ENCODE measurements at places on chromosomes 12 and 14.

GRCh38 chr14:54349713-54350112 is 47.1 kb upstream of the CDKN3 start:
- no peak for DNase-seq

- DNase-seq, result peak; percentile 94
These were observed 60.8 kb downstream of the RASSF3 start for GRCh38 chr12:64670919-64671639.

DNA sequence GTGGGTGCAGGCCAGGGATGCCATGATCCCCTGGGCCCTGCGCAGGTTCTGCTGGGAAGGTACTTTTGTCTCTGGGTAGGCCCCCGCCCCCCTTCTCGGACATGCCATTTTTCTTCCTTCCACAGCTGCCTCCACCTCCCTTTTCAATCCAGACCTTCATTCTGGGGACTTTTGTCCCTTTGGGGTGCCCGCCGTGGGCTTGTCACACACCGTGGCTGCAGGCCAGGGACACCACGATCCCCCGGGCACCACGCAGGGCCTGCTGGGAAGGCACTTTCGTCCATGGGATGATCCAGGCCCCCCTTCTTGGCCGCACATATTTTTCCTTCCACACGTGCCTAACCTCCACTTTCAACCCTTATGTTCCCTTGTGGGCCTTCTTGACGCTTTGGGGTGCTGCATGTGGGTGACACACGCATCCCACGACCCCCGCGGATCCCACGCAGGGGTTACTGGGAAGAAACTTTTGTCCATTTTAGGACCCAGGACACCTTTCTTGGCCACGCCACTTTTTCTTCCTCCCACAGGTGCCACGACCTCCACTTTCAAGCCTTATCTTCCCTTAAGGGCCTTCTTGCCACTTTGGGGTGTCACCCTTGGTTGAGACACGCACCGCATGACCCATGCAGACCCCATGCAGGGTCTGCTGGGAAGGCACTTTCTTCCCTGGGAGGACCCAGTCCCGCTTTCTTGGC is 272.5 kb downstream of the ALG10 start:
- DNase-seq, result no peak

DNA sequence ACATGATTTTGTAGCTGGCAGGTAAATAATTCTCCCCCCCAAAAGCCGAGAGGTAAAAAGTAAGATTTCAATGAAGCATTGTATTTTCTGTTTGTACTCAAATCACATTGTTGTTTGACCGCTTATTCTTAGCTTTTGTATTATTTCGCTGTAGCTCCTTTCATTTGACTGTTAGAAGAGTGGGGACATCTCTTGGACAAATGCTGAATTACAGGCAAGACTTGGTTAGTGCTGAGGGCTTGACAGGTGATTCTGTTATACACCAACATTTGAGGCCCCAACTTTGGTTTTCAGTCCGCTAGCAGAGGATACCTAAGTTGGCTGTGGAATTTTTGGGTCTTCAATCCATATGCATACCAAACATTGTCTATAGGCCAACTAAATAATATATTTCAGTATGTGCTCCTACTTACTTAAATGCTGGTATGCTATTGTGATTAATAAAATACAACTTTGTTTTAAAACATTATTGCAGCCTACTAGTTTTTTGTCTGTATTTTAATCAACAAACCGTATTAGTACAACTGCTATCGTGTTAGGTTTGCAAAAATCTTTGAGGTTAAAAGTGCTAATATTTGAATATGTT is 102.2 kb downstream of the ERC1 start:
- peak; percentile 78 for DNase-seq

- peak; percentile 57 for DNase-seq
These were observed 92.9 kb downstream of the PAWR start for GRCh38 chr12:79597910-79598309.

- no peak for DNase-seq
These were observed 18.8 kb downstream of the GNG2 start for GRCh38 chr14:51879170-51879569.

DNA sequence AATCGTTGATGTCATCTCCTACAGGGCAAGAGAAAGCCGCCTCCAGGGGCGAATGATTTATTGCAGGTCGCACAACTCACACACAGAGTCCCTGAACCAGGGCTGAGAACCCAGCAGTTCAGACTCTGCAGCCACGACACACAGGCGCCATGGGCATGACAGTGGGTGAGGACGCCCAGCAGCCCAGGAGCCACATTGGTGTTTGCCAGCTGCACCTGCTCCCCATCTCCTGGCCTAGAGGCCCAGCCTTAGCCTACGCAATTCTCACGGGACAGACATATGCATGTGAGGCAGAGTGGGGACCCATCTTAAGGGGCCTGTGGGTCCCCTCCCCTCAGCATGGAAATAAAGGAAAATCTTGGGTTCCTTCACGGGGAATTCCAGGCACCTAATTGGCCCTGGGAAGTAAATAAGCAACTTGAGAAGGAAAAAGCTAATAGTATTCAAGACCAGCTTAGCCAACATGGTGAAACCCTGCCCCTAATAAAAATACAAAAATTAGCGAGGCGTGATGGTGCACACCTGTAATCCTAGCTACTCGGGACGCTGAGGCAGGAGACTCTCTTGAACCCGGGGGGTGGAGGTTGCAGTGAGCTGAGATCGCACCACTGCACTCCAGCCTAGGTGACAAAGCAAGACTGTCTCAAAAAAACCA is 69.3 kb downstream of the RIMBP2 start:
- no peak for DNase-seq

DNA sequence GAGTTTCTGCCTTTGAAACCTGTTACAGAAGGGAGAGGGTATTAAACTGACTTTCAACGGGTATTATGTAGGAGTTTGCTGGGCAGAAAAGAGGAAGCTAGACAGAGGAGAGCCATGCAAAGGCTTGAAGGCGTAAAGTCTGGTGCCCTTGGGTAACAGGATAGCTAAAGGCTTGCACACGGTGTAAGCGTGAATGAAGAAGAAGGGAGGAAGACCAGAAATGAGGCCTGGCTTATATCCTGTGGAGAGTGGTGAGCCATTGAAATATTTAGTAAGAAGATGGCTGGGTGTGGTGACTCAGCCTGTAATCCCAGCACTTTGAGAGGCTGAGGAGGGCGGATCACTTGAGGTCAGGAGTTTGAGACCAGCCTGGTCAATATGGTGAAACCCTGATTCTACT is 22.6 kb downstream of the SUDS3 start:
- no peak for DNase-seq

DNA sequence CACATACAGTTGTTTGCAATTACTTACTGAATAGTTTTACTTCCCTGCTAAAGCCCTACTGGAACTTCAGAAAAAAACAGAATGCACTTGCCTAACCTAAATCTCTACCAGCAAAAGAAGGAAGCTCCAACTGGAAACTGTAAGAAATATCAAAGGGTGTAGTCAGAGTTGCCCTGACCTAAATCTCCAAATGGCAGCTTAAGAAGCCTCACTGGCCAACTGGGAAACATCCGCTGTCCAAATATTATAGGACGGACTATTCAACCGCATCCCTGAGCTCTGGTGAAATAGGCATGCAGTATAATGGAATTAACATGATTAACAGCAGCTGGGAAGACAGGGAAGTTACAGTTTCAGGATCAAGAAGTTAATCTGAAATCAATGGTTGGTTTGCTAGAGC is 24.3 kb downstream of the ANAPC7 start:
- no peak for DNase-seq

- peak; percentile 66 for DNase-seq
These were observed 3.4 kb downstream of the CYP46A1 start for GRCh38 chr14:99687284-99688209.

DNA sequence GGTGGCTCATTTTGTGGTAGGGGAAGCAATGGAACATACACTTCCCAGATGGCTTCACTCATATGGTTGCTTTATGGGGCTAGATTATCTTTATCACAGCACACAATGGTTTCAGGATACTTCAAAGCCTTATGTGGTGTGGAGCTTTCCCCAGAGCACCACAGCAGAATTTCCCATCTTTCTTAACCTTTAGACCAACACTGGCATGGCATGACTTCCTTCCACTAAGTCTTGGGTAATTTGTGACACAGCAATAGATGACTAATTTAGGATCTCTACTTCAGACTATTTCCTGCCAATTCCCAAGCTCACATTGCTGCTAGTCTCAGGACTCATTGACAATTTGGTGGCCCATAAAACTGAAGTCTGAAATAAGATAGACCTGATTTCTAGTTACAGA is 36.9 kb upstream of the DCN start:
- DNase-seq, result no peak

GRCh38 chr12:12663644-12664294 is 32.2 kb downstream of the GPR19 start:
- no peak for DNase-seq

- DNase-seq, result no peak
These were observed 216.2 kb downstream of the BCL11B start for GRCh38 chr14:99055816-99056215.

DNA sequence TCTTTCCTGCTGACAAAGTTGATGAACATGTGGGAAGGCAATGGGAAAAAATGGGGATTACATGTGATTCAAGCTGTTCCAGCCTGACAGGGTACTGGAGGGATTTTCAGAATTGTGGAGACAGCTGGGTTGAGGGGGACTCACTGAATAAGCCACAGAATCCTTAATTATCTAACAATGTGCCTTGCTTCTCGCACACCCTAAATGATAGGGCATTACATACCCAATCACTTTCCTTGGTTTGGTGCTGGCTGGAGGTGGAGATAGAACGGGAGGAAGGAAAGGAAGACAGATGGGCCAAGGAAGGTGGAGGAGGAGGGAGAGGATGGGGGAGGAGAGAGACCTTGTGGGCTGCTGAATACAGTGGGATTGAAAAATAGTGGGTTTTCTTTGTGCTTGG is 20.7 kb downstream of the PELI2 start:
- no peak for DNase-seq

- DNase-seq, result no peak
These were observed 312 bp downstream of the CDCA3 start for GRCh38 chr12:6850796-6851152.

DNA sequence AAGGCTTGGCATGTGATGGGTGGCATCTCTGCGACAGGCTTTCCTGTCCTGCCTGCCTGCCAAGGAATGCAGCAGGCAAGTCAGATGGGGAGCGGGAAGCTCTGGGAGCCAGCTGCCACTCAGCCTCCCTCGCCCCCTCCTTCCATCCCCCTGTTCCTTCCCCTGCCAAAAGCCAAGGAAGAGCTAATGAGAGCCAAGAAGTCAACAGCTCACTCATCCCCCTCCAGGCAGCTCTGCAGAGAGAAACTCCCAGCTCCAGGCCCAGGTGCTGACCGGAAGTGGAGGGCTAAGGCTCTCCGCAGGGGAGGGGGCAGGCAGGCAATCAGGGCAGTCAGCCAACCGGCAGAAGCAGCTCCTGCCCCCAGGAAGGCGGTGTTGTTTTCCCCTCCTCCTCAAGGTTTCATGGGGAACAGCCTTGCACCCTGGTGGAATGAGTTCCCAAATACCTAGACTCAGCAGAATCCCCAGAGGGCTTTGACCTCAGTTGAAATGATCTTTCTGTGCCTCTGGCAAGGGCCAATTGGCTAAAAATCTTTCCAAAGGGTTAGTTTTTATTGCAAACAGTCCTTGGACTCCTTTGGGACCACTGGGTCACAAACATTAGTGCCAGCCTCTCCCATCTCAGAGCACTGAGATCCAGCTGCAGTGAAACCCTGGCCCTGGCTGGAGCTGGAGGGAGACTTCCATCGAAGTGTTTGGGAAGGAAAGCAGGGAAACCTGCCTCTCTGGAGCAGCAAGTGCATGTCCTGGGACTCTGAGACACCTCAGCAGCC is 349.1 kb downstream of the DPF3 start:
- DNase-seq, result peak; percentile 82

DNA sequence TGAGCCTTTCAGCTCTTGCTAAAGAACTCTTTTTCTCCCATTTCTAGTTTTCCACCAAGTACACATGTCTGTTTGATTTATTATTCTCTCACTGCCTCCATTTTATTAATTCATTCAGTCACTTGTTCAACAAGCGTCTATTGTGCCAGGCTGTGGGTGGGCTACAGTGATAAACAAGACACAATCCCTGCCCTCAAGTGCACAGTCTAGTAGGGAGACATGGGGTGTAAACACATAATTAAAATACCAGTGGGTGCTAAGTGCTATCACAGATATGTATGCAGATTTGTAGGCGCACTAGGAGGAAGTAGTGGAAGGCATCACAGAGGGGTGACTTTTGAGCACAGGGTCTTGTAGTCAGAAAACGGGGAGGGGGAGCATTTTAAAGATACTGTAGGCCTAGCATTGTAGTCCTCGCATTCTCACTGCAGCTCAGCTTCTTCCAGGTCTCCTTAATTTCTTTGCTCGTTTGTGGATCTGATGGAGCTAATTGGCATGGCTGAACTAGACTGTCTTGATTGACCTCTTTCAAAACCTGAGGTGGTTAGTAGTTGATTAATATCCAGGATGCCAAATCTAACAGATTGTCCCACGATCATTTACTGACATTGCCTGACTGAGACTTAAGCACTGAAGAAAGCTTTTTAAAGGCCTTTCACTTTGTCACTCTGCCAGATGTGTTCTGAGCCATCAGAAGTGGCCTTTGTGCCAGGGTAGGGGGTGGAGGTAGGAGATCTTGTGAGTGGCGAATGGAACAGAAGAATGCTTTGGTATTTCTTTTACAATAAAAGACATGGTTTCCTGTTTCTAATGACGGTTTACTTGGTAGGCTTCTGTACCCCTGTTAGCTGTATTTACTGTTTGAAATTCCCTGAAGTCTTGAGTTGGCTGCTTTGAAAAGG is 116.9 kb downstream of the DIP2B start:
- DNase-seq, result peak; percentile 62

DNA sequence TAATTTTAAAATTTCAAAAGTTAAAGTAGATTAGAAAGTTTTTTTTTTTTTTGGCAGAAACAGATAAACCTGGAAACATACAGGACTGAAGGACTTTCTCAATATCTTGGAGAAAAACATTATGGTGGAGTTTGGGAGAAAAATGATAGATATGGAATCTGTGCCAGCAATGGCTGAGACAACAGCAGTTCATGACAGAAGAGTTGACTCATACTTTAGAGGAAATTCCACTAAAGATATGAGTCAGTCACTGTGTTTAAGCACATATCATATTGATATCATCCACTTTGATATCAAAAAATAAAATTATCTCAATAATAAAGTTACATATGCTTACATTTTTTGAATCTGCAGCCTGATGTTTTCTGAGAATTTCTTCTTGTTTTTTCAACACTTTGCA is 193.9 kb upstream of the OR4E1 start:
- DNase-seq, result no peak

DNA sequence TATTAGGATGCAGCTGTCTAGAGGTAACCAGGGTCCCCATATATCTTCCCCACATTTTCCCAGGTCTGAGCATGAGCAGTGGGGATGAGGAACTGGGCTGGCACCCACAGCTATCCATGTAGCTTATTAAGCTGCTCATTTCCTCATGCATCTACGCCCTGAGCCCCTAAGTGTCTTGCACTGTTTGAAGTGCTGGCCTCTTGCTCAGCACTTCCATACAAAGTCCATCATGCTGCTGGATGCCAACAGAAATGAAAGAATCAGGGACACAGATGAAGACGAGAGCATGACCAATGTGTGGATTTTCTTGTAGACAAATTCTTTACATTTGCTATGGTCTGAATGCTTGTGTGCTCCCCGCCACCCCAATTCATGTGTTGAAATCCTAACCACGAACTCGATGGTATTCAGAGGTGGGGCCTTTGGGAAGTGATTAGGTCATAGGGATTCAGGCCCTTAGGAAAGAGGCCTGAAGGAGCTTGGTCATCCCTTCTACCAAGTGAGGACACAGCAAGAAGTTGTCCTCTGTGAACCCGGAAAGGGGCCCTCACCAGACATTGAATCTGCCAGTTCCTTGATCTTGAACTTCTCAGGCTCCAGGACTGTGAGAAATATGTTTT is 54.5 kb downstream of the C12orf75 start:
- no peak for DNase-seq

- peak; percentile 14 for DNase-seq
These were observed 148.3 kb downstream of the PTCSC3 start for GRCh38 chr14:36028218-36028617.

Data from mesendoderm (in vitro differentiated cells).